Astrocyte (in vitro differentiated cells and primary cell): ENCODE measurements at places on chromosomes 3 and 15. TPM values are rescaled to one million over a fixed set of nuclear protein-coding genes. Genes with fewer than 3 reads are reported as not detected.

The CTDSPL gene
- total RNA-seq: 32.9 and 37.9 TPM in 2 replicates

The UBP1 gene
- 65.5 and 79.3 TPM in 2 replicates for total RNA-seq

The DCUN1D1 gene
- total RNA-seq: 49.0 and 50.2 TPM in 2 replicates

The LRRC34 gene
- 1.0 and 1.3 TPM in 2 replicates for total RNA-seq

The MOBP gene
- total RNA-seq: 0.16 and 0.41 TPM in 2 replicates

The LHFPL4 gene
- total RNA-seq: 0.11 TPM in 1 of 2 replicates, not detected in the other

The GOLGA6L7 gene
- not detected in 2 replicates for total RNA-seq

DNA sequence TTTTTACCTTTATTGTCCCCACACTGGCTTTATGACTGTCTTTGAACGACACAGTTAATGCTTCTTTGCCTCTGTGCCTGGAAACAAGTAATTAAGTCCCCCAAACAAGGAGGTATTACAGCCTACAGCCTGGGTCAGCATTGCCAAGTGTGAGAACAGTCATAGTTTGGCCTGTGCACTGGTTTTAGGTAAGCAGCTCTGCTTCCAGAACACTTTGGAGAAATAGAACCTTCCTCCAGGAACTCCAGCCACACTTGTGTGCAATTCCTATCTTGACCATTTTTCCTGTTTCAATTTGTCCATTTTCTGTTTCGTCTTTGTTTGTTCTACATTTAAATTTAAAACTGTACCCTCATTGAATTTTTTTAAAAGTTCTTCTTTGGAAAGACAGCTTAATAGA, 568.2 kb downstream of the TUSC7 start:
- no peak for DNase-seq

The GPR62 gene
- total RNA-seq: not detected in 2 replicates

GRCh38 chr3:126342991-126343648, 14.1 kb downstream of the KLF15 start:
- DNase-seq: peak; percentile 19

The TRH gene
- 0.14 TPM in 1 of 2 replicates, not detected in the other for total RNA-seq

DNA sequence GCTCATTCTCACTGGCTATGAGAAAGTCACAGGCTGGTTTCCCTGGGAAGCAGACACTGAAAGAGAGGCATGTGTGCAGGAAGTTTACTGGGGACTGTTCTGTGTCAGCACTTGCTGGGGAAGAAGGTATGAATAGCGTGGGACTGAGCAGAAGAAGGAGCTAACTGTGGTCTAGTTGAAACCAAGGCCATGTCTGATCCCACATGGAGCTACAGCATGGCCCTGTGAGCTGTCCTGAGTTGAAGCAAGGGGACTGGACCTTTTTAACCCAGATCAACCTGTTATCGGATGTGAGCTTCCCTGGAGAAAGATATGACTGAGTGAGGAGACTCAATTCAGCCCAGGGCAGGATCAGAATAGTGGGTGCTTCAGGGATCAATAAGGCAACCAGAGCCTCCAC, 53.7 kb downstream of the DCLK3 start:
- no peak for DNase-seq

DNA sequence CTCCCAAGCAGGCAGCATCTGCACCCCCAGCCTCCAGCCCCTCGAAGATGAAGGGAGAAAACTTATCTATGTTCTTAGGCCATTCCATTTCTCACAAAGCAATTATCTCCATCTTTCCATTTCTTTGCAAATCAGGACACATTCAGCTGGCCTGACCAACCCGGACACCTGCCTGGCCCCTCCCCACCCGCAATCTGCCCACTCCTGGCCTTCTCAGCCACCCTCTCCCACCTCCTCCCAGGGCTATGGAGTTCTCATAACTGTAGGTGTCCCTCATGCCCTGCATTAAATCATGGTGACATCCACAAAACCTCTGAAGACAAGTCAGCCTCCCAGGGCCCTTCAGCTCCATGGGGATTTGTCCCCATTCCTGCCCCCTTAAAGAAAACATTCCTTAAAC, 119.3 kb downstream of the MEGF11 start:
- DNase-seq: no peak

The TNIK gene
- total RNA-seq: 68.6 and 70.0 TPM in 2 replicates

GRCh38 chr3:97699889-97700288, 64.7 kb upstream of the ARL6 start:
- DNase-seq: no peak

DNA sequence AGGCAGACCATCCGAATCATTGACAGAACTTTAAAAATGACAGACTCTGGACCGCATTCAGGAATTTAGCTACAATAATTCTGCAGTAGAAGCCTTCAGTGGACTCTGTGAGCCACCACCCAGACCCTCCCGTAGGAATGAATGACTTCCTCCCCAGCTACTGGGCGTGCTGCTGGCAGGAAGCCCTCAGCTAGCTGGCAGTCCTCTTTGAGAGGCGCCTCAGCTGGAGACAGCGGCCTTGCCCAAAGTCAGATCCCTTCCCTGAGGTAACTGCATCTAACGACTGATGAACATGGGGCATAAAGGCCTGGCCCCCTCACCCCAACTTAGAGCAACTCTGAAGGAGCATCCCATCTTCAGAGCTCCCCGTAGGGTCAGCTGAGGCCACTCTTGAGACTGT, 25.8 kb downstream of the CRABP1 start:
- DNase-seq: peak; percentile 12

DNA sequence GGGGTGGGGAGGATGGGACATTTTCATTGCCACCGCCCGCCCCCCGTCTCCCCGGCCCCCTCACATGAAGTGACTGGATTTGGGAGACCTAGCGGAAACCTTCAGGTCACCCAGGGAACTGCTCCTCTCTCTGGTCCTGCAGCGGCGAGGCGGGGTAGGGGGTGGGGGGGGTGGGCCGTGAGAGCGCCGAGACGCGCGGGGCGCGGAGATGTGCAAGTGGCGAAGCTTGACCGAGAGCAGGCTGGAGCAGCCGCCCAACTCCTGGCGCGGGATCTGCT, 712 bp upstream of the MME start:
- DNase-seq: no peak

The MYO5A gene
- 47.6 and 47.7 TPM in 2 replicates for total RNA-seq

DNA sequence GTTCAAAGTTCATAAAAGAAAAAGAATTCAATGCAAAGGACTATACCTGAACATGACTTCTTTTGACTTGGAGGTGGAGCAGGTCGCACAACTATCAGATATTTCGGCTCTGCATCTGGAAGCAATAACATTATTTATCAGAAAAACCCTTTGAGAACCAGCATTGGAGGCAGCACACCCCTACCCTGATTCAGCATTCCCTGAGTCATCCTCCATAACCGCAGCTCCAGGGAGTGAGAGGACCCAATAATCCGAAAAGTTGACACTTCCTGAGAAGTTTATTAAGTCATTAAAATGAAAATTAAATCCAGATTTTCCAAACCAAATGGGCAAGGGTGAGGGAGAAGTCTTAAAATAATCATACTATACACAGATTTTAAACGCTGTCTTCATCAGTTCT, 90.6 kb downstream of the ABI3BP start:
- peak; percentile 54 for DNase-seq
